Activated naive CD4-positive, alpha-beta T cell (primary cell): ENCODE measurements at places on chromosomes 1 and 21.

GRCh38 chr1:23562137-23562876 lies 3.0 kb upstream of the ID3 start:
- no peak for DNase-seq

- DNase-seq: no peak
Observed at GRCh38 chr1:20216574-20216973, 30.3 kb upstream of the PLA2G2C start.

GRCh38 chr1:36599828-36600227 lies 117.1 kb upstream of the CSF3R start:
- no peak for DNase-seq

DNA sequence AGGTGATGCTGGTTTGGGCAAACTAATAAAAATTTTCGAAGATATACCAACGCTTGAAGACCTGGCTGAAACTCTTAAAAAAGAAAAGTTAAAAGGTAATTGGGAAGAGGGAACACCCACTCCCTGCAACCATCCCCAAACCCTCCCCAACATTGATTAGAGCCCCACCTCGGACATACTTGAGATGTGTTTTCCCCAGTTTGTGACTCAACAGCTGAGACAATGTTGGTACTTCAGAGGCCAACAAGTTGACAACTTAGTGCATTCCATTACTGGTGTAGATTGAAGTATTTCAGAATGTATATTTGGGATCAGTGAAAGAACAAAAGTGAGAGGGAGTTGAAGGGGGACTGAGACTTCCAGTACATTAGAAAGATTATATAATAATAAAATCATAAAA lies 5.1 kb downstream of the IFI16 start:
- DNase-seq: no peak

DNA sequence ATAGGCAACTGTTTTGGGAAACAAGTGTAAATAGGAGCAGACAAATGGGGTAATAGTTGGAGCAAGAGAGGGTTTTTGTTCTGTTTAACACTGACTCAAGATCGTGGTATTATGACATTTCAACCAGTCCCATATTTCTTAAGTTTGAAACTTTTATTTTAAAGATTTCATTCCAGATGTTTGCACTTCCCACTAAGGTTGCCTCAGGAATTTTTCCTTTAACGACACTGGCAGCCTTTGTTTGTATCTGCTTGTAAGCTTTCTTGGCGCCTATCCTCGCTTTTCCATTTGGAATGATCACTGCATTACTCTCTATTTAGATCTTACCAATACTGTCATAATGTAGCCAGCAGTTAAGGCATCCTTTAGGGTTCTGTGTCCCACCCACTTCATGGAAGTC lies 67.7 kb downstream of the ALG6 start:
- no peak for DNase-seq

- DNase-seq: no peak
Observed at GRCh38 chr1:229941831-229942230, 125.2 kb upstream of the GALNT2 start.

- DNase-seq: no peak
Observed at GRCh38 chr1:21278208-21278859, 11.9 kb downstream of the ECE1 start.

DNA sequence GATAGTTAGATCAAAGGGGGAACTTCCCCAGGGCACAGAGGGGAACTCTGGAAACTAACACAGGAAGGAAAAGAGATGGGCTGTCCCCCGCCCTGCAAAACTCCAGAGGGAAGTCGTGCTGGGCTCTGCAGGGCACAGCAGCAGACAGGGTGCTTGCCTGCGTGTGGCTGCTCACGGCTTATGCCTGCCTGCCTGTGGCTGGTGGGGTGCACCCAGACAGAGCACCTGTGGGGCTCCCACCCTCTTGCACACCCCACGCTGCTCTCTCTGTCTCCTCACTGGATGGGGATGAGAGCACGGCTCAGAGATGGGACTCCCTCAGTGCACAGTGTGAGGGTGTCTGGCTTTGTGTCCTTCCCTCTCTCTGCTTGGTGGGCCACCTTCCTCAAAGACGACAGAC lies 13.5 kb upstream of the ETV3L start:
- DNase-seq: no peak

DNA sequence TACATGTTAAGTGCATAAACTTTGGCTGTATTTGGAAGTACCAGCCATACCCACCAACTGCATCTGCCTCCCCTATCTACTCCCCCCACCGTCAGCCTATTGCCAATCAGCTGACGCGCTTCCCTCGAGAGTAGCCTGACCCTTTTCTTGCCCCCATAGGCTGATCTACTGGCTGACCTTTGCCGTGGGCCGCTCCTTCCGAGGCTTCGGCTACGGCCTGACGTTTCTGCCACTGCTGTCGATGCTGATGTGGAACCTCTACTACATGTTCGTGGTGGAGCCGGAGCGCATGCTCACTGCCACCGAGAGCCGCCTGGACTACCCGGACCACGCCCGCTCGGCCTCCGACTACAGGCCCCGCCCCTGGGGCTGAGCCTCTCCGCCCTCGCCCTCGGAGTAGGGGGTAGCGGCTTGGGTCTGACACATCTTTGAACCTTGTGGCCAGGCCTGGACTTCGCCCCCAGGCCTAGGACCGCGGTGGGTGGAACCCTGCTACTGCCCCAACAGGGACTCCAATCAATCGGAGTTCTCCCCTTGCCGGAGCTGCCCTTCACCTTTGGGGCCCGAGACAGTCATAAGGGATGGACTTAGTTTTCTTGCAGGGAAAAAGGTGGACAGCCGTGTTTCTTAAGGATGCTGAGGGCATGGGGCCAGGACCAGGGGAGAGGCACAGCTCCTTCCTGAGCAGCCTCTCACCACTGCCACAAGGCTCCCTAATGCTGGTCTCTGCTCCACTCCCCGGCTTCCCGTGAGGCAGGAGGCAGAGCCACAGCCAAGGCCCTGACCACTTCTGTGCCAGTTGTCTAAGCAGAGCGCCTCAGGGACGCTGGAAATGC lies 4.0 kb downstream of the GLMP start:
- DNase-seq: no peak

DNA sequence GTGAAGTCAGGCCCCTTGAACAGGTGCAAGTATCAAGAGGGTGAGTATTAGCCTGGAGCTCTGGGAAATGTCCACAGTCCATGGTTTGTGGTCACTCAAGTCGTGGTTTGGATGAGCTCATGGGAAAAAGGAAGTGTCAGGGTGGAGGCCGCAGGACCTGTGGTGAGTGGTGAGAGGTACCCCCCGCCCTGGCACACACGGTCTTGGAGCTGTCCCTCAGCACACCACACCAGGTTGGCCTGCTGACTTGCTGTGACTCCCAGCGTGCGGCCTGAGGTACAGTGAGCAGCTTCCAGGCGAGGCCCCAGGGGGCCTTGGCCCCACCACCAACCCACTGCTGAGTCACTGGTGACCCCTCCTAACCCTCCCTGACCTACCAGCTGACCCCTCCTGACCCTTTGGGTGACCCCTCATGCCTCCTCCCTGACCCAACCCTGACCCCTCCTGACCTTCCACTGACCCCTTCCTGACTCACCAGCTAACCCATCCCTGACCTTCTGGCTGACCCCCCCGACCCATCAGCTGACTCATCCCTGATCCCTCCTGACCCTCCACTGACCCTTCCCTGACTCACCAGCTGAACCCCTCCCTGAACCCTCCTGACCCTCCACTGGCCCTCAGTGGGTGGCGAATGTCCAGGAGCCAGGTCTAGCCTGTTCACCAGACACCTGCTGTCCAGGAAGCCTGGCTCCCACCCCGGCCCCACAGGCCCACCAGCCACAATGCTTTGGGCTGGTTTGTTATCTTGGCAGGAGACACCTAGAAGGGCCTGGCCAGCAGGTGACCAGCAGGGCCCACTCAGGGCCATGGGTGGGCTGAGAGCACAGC lies 34.8 kb upstream of the RNF187 start:
- DNase-seq: no peak

DNA sequence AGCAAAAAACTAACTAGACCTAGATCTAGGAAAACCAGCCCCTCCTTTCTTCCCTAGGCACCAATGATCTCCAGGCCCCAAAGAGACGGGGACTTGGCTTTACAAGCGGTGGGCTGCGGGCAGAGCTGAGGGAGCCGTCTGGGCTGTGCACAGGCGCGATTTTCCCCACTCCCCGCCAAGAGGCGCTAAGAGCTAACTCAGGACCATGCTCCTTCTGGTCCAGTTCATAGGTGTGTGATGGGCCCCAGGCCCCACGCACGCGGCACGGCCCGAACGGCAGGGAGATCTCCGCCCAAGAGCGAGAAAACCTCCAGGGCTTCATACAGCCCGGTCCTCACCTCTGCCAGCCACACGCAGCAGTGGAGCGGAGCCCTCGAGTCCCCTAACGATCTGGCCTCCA lies 7.5 kb upstream of the GPR153 start:
- DNase-seq: no peak

DNA sequence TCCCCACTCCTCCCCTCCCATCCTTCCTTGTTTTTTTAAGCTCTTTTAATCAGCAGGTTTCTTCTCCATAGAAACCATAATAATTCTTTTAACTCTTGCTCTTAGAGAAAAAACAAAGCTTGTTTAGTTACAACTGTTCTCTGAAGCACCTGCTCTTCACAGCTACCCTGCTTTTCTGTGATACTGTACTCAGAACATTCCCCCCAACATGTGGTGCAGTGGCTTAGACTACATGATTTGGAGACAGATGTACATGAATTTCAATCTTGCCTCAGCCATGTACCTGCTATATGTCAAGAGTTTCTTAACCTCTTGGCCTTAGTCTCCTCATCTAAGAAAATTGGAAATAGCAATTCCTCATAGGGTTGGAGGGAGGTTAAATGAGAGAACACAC lies 33.5 kb downstream of the LAMC2 start:
- DNase-seq: no peak

DNA sequence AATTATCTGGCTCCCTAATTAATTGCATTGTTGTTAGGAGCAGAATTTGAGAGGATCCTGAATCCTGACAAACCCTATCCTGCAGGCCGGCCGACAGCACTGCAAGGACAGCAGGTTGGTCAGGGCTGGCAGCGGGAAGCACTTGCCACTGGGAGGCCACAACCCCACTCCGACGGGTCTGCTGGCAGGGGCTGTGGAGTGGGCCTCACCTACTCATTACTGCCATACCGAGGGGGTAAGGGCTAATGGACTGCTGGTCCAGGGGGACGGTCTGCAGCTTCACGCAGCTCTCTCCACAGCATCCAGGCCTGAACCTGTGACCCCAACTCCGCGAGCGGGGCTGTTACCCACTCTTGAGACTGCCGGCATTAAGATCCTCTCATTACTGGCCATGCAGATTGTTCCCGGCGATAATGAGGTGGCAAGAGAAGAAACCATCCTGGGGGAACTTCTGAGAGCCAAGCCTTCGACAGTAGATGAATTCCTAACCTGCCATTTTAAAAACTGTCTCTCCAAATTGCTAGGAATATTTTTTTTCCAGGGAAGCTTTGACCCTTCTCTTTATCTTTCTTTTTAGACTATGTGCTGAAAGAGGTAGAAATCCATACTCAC lies 501.3 kb downstream of the OMA1 start:
- DNase-seq: no peak

GRCh38 chr1:217599154-217599553 lies 31.7 kb downstream of the GPATCH2 start:
- DNase-seq: no peak

GRCh38 chr1:240232530-240232929 lies 140.8 kb downstream of the FMN2 start:
- DNase-seq: no peak

DNA sequence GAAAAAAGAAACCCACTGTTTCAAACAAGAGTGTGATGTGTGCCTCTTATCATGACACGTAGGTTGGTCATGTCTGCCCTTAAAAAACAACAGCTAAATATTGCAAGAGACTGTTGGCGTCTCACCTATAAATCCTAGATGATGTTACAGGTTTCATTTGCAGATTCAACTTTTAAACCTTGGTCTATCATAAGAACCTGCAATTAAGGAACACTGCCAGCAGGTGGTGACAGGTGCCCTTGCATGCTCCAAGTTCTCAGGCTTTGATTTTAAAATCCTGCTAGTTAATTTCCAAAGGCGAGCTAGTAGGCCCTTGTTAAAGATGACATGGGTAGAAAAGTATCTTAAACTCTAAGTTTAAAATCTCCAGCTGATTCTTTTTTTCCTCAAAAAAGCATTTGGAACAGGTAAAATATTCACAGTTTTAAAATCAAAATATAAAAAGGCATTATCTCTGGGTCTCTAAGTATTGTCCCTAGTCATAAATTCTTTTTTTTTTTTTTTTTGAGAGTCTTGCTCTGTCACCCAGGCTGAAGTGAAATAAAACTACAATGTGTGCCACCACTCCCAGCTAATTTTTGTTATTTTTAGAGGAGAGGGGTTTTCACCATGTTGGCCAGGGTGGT lies 39.1 kb downstream of the CLSTN1 start:
- peak; percentile 33 for DNase-seq

DNA sequence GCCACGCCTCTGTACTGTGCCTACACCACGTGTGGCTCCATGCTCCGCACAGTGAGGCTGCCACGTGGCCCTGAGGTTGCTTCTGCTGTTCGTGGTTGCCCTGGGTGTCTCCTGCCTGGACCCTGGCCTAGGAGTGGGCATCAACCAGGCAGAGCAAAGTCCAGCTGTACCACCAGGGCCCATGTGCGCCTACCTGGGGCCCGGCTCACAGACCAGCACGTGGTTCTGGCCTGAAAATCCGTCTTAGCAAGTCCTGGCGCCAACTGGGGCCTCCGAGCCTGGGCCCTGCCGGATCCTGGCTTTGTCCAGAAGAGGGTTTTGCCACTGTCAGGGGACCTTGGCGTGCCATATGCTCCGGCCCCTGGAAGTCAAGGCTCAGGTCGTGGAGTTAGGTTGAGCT lies 107.1 kb upstream of the TTC34 start:
- no peak for DNase-seq

DNA sequence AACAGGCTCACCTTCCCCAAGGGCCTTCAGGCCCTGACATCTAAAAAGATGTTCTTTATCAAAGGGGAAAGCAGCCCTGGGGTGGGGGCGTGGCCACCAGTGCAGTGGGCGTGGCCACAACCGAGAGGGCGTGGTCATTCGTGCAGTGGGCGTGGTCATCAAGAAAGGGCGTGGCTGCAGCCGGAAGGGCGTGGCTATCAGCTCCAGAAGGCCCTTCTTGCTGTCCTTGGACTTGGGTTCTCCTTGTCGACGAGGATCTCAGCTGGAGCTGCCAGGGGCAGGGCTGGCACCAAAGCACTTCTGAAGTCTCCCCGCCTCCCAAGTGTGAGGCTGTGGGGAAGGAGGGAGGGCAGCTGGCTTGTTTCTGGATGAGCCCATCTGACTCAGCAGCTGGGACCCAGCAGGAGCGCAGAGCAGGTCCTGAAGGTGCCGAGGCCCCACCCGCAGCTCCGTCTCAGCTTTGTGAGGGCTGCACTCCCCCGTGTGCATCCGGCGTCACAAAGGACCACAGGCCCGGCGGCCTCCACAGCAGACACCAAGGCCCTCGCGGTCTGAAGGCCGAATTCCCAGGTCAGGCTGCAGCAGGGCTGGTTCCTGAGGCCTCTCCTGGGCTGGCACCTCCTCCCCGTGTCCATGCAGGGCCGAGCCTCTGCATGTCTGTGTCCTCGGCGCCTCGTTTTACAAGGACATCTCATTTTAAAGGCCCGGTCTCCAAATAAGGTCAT lies 12.8 kb downstream of the PDE9A start:
- no peak for DNase-seq

GRCh38 chr1:90650401-90650800 lies 66.7 kb downstream of the BARHL2 start:
- DNase-seq: no peak

GRCh38 chr1:40102896-40103295 lies 5.8 kb upstream of the PPT1 start:
- no peak for DNase-seq

GRCh38 chr1:74343216-74343615 lies 108.0 kb downstream of the TNNI3K start:
- no peak for DNase-seq
